ENCODE measurements at places on chromosomes 2 and 18.

DNA sequence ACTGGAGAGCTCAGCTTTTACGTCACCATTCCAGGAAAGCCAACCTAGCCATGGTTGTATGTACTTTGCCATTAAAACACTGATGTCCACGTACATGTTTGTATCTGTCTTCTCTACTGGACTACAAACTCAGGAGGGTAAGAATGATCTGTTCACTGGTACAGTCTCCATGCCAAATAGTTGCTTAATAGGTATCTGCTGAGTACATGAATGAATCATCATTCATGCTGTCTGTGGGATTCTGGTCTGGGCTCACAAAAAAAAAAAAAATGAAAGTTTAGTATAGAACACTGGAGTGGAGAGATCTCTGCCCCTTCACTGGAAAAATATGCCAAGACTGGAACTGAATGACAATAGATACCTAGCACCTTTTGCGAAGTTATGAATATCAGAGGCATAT is 102.6 kb upstream of the ITGA4 start:
- DNase-seq = no peak

DNA sequence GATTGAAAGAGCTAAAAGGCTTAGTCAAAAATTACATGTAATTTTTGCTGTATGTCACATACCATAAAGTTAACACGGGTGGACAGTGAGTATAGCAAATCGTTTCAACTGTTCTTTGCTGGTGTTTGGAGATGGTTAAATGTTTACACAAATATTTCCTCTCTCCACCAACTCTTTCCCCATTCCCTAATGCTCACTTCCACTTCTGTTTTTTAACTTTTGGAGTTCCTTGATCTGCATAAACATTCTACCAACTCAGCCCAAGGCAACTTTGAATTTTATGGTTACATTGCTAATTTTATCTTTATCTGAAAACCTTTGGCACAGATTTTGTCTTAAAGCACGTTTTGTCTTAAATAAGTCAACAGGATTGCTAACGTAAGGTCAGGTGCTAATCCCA is 1.9 kb upstream of the SPOPL start:
- no peak for DNase-seq

DNA sequence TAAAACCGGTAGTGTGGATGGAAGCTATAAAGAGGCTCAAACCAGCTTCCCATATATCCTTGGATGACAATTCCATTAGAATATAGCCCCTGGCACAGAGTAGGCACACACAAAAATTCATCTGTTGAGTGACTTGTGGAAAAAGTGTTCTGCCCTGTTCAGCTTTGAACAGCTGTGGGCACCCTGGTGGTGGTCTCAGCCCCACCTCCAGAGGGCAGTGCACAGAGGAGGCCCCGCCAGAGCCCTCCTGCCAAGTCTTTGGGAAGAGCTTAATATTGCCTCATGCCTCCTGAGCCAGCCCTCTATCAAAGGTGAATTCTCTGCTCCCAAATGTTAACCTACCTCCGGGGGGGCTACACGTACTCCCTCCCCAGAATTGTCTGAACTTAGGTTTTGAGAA is 30.4 kb downstream of the EPAS1 start:
- DNase-seq = no peak

DNA sequence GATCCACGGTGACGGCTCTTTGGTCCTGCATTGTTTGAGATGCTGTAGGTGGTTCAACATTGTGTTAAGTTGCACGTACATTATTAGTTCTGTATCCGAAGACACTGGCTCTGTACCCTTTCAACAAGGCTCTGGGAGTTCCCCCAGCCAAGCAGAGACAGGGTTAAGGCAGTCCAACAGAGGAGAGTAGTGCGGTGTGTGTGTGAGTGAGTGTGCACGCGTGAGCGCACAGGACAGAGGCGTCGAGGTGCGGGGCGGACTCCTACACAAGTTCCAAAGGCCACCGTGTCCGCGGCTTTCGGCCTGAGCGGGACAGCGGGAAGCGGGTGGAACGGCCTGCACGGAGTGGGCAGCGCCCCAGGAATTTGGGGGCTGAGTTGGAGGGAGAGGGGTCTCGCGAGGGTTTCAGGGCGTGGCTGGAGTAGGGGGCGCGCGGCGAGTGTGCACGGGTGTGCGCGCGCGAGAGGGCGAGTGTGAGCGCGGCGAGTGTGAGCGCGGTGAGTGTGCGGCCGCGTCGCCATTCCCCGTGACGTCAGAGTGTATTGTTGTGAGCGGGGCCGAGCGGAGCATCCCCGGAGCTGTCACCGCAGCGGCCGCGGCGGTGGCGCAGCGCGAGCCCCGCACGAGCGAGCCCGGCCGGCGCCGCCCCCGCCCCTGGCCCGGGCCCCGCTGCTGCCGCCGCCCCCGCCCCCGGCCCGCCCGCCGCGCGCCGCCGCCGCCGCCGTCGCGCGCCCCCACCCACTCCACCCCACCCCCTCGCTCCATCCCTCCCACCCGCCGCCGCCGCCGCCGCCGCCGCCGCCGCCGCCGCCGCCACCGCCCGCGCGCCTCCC is at the start of gene ASXL3:
ASXL3 (plus strand) TSS at position 535 of the 833 bp plus-strand sequence. CDS start 413 bp downstream, outside the sequence.
- no peak for DNase-seq

DNA sequence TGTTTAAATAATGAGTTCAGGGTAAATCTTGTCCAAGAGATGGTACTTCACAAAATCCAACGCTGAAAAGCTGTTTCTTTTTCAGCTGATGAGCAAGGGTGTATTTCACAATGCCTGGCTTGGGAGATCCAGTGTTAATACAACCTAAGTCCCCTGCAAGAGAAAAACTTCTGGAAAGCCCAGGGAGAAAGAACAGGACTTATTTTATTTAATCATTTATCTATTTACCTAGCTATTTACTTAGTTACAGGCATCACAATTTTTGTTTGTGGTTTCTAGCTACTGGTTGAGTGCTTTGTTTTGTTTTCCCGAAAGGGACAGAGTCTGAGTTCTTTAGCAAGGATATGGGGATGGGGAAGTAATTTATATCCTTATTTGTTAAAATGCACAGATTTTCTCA is 598.2 kb upstream of the SYT4 start:
- no peak for DNase-seq

- DNase-seq = no peak
Observed at GRCh38 chr2:215811409-215812345, 201.7 kb downstream of the MREG start.

- no peak for DNase-seq
Observed at GRCh38 chr2:186995092-186995491, 146.1 kb upstream of the ZSWIM2 start.

DNA sequence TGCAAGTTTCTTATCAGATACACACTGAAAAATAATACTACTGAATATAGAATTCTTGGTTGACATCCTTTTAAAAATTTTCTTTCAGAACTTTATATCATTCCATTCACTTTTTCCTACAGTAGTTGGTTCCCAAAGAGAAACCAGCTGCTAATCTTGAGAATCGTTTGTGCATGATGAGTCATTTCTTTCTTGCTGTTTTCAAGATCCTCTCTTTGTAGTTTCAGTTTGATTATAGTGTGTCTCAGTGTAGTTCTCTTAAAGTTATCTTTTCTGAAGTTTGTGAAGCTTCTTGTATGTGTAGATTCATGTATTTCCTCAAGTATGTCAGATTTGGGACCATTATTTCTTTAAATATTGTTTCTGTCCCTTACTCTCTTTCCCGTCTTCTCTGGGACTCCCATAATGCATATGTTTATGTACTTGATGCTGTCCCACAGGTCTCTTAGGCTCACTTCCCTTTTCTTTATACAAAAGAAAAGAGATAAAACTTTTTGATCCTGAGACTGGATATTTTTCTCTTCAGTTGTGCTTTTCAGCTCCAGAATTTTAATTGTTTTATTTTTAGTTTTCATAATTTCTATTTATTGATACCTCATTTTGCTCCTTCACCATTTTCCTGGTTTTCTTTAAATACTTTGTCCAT is 801.0 kb downstream of the TDRD15 start:
- no peak for DNase-seq

- no peak for DNase-seq
Observed at GRCh38 chr2:11281186-11281585, 63.2 kb downstream of the ROCK2 start.

- no peak for DNase-seq
Observed at GRCh38 chr2:127713562-127713961, 12.3 kb downstream of the SFT2D3 start.

DNA sequence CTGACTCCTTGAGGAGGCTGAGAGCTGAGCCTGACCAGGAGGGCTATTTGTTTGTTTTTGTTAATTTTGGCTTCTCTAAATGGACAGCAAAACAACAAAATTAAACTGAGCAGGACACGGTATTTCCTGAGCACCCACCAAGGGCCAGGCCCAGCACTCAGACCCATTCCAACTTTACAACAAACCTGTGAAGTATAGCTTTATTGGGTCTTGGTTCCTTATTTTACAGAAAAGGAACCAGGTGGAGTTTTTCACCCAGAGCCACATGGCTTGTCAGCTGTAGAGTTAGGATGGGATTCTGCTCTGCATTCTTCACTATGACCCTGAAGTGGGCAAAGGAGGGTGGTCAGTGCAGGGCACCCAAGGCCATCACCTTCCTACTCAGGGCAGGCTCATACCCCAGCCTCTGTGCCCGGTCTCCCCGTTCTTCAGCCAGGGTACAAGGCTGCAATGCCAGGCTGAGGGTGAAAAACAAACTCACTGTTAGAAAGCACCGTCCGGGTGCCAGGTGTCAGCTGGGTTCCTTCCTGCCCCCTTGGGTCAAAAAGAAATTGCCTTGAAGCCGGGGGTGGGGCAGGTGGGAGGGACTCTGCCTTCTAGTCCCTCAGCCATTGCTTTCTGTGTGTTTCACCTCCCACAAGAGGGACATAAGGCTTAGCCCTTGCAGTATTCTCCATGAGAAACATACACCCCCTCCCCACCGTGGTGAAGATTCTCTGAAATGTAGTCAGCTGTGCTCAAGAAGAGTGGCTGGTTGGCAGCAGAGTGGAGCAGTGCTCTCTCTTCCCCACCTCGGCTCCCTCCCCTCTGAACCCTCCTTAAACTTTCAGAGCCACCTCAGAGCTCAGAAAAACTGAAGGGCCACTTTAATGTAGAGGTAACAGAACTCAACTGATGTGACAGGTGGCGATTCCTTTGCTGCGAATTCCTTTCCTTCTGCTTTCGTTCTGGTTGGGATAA is 2.2 kb downstream of the PSD4 start:
- no peak for DNase-seq

GRCh38 chr18:2918761-2919550 is 72.2 kb downstream of the EMILIN2 start:
- DNase-seq = no peak

GRCh38 chr2:109549016-109549590 is 64.7 kb downstream of the SEPTIN10 start:
- no peak for DNase-seq

- DNase-seq = no peak
Observed at GRCh38 chr2:202327858-202328257, 48.3 kb upstream of the BMPR2 start.

DNA sequence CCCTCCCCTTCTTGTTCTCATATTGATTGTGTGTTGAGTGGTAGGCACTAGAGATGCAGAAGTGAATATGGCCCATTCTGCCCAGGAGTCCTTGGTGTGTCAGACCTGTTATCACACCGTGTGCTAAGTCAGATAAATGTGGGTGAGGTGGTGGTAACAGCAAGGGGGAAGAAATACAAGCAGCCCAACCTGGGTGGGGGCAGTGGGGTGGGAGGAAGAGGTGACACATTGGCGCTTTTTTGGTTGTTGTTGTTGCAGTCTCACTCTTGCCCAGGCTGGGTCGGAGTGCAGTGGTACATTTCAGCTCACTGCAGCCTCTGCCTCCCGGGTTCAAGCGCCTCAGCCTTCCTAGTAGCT is 12.8 kb downstream of the B3GNT2 start:
- no peak for DNase-seq

GRCh38 chr2:12928775-12929401 is 212.2 kb downstream of the TRIB2 start:
- no peak for DNase-seq

DNA sequence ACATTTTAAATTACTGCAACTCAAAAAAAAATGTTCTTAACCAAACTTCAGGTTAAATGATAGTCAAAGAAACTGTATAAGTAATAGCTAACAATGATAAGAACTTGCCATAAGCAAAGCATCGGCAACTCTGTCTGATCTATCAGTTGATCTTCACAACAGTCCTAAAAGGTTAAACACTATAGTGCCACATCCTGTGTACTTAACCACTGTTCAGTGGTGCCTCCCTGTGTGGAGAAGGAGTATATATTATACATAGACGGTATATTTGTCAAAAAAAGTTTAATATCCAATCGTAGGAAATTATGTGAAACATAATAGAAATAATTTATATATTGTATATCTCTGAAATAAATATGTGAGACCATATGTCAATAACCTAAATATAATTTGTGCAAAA is 13.0 kb downstream of the DTNA start:
- DNase-seq = no peak

DNA sequence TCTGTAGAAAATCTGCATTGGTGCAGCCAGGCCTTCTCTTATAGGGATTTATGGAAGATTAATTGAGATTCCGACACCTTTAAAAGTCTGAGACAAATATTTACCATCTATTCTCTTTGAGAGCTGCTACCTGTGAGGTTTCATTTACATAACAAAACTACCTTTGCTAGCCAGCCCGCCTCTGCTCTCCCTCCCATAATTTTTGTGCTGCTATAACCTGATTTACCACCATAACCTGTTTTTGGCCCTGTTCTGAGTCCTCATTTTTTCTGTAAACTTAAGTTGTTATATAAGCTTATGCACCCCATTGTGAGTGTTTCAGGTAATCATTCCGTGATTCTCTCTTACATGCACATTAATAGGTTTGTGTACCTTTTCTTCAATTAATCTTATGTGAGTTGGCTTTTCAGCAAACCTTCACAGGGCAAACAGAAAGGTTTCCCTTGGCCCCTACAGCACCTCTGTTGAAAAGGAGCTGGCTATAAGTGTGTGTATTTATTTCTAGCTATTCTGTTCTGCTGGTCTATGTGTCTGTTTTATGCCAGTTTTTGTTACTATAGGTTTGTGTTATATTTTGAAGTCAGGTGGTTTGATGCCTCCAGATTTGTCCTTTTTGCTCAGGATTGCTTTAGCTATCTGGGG is 114.9 kb upstream of the XIRP2 start:
- DNase-seq = no peak

GRCh38 chr2:46655551-46656436 is 176.4 kb downstream of the TMEM247 start:
- no peak for DNase-seq

- DNase-seq = no peak
Observed at GRCh38 chr2:3267869-3268704, 109.5 kb downstream of the EIPR1 start.

GRCh38 chr2:23445450-23445868 is 60.5 kb downstream of the KLHL29 start:
- no peak for DNase-seq

Measured in activated CD8-positive, alpha-beta memory T cell treated with anti-CD3 and anti-CD28 coated beads for 48 hours (primary cell).